GF-D8 (cell line): ENCODE measurements at places on chromosomes 2 and 18.
A peak's percentile ranks its signal among the peaks of the same experiment; 100 is the strongest.

DNA sequence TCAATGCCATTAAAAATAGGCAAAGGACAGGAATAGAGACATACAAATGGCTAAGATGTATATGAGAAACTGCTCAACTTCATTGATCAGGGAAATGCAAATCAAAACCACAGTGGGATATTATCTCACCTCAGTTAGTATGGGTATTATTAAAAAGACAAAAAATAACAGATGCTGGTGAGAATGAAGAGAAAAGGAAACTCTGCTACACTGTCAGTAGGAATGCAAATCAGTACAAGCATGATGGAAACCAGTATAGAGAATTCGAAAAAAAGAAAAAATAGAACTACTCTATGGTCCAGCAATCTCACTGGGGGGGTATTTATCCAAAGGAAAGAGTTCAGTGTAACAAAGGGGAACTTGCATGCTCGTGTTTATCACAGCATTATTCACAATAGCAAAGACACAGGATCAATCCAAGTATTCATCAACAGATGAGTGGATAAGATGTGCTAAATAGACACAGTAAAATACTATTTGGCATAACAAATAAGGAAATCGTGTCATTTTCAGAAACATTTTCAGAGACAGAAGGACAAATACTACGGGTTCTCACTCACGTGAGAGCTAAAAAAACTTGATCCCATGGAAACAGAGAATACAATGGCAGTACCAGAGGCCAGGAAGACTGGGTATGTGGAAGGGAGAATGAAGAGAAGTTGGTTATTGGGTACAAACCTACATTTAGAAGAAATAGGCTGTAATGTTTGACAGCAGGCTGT, 60.6 kb downstream of the CCDC74A start:
- DNase-seq: no peak

- no peak for DNase-seq
These were observed 60.5 kb downstream of the KLHL29 start for GRCh38 chr2:23445450-23445868.

GRCh38 chr2:207901829-207902228, 123.5 kb downstream of the PLEKHM3 start:
- DNase-seq: no peak

DNA sequence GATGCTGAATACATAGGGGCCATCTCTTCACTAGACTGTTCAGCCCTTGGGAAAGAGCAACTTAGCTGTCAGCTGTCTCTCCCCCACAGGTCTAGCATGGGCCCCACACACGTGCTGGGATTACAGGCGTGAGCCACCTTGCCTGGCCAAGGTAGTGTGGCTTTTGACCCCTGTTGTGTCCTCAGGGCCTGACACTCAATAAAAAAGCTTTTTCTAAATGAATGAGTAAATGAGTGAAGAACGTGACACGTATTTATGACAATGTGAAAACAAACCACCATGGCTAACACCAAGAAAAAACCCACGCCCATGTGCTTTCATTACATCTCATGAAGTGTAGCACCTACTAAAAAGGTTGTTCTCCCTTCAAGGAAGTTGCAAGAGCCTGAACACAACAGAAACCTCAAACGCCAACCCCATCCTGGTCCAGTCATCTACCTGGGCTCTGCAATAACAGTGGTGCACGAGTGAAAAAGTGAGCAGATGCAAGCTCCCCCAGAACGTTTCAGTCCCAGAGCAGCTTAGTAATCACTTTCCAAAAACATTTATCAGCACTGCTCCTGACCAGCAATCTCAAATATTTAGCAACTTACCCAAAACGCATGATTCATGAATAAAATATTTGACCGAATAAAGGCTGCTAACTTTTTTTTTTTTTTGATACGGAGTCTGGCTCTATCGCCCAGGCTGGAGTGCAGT, 3.4 kb downstream of the WDFY1 start:
- DNase-seq: no peak

GRCh38 chr2:241339839-241340630, 16.1 kb upstream of the FARP2 start:
- no peak for DNase-seq

- DNase-seq: no peak
These were observed 101.9 kb downstream of the CDH20 start for GRCh38 chr18:61435064-61435652.

- DNase-seq: no peak
These were observed 875 bp downstream of the C18orf63 start for GRCh38 chr18:74316257-74317170.

GRCh38 chr2:168336786-168337388, 89.5 kb upstream of the STK39 start:
- no peak for DNase-seq

DNA sequence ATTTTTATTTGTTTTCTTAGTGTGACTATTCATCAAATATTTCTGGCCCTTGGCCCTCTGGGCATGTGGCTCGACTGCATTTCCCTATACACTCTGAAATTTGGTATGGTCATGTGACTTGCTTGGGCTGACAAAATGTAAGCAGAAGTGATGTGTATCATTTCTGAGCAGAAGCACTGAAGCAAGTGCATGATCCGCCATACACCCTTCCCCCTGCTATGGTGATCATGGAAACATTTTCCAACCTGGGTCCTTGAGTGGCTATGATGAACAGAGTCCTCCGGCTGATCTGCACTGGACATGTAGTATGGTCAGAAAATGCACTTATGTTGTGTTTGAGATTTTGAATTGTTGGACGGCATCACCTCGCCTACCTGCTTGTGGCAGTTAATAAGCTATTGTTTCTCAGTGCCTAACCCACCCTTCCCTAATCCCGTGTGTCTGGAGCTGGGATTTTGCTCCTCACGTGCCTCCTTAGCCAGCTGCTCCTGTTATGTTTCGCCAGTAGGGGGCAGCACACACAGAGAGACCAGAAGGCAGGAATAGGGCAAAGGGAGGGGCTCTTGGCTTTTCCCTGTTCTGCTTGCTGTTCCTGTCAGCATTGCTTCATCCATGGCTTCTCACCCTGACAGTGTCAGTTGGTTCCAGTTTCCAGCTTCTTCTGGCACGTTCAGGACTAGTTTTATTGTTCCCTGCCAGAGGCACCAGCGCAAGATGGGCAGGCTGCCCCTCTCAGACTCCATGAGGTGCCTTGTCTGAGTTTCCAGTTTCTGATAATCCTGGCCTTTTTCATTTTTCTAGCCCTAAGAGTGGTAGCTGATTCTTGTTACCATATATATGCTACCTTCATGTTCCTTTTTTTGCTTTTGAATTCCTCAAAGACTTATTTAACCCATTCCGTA, 207.4 kb downstream of the ARL6IP6 start:
- DNase-seq: no peak

- no peak for DNase-seq
These were observed 1.0 kb downstream of the IRS1 start for GRCh38 chr2:226798422-226799210.

DNA sequence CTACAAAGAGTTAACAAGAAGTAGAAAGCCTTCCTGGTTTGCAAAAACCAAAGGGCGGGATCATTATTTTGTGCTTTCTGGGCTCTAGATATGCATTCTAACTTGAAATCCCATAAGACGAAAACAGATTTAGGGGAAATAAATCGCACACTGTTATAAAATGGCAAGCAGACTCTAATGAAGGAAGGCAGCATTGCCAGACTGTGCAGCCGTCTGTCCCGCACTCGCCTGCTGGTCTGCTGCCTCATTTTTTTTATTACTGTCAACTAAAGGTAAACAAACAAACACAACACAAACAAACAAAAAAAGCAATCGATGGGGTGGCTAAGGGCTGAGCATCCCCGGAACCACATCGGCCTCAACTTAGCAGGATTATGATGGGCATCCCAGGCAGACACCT, 24.4 kb downstream of the ZNF521 start:
- no peak for DNase-seq

DNA sequence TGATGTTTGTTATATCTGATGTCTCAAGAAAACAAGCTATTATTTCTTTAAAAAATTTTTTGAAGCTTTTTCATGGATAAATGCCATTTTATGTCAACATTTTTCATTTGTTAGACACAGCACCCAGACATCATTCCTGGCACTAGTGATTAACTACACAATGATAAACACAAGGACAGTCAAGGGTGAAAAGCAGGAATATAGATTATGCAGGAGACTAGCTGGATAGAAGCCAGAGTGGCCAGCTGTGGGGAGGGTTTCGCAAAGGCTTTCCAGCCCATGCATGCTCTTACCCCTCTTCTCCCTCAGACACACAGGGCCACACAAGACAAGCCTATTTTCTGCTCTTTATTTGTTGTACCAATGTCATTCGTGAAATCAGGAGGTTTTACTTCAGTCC, 127.1 kb upstream of the TTC39C start:
- no peak for DNase-seq

DNA sequence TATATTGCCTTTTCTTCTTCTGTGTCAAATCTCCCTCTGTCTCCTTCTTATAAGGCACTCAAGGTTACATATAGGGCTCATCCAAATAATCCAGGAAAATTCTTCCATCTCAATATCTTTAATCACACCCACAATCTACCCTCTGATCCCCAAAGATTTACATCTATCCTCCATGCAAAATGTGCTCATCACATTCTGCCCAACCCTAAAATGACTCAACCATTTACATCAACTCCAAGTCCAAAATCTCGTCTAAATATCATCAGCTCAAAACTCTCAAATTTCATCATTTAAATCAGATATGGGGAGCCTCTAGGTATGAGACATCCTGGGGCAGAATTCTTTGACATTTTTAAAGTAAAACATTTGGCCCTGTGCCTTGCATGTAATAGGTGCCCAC, 1349.8 kb downstream of the SUCLG1 start:
- no peak for DNase-seq

DNA sequence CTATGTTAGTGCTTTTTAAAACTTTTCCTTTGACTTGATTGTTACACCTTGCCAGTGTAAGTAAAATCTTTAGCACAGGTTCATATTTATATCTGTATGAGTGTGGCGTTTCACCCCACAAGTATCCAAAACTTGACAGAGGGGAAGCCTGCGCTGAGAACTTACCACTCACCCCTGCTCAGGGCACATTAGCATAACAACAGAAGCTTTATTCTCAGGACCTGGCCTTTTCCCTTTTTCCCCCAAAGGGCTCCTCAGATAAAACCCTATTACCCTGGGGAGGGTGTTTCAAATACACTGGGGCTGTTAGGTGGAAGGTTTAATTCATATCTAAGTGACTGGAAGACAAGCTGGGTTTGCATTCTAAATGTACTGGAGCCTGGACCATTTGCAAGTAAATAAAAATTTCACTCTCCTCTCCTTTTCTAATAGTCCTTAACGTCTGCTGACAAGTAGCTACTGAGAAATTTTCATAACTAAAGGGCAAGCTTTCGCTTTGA, 276.6 kb downstream of the RNF152 start:
- no peak for DNase-seq

DNA sequence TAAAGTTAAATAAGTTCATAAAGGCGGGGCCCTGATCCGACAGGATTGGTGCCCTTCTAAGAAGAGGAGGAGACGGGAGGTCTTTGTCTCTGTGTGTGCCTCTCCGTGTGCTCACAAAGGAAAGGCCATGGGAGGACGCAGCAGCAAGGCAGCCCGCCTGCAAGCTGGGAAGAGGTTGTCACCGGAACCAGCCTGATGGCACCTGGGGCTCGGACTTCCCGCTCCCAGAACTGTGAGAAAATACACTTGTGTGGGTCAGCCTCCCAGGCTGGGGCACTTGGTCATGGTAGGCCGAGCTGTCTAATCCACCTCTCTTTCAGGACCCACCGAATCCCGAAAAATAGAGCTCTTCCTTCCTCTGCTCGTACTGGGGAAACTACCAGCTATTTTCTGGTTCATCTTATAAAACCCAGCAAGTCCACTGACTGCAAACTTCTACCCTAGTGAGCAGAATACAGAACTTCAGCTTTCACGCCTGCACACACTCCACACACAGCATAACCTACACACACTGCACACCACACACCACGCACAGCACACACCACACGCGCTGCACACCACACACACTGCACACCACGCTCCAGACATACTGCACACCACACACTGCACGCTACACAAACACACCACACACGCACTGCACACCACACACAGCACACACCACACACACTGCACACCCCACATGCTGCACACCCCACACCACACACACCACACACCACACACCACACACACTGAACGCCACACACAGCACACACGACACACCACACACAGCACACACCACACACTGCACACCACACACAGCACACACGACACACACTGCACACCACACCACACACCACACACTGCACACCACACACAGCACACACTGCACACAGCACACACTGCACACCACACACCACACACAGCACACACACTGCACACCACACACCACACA, 58.1 kb downstream of the ASB1 start:
- DNase-seq: no peak

- DNase-seq: peak; percentile 82
These were observed 431 bp upstream of the SEC11C start for GRCh38 chr18:59139291-59139614.

- no peak for DNase-seq
These were observed 64.0 kb downstream of the CTIF start for GRCh38 chr18:48602759-48603390.

DNA sequence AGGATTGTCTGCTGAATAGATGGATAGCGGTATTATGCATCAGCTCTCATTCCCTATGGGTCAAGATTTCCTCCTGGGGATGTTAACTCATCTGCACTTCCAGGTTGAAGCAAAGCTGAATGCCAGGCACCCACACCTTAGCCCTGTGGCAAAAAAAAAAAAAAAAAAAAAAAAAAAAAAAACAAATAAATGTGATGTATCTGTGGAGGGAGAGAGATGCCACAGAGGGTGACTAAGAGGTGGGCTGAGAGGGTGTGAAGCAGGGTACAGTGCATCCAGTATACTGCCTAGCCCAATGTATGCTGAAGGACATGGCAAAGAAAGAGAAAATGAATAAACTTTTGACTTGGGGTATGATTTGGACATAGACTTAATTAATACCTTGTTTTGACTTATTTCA, 91.4 kb downstream of the COPS8 start:
- DNase-seq: no peak

GRCh38 chr18:76530391-76530790, 35.3 kb upstream of the ZNF516 start:
- no peak for DNase-seq

DNA sequence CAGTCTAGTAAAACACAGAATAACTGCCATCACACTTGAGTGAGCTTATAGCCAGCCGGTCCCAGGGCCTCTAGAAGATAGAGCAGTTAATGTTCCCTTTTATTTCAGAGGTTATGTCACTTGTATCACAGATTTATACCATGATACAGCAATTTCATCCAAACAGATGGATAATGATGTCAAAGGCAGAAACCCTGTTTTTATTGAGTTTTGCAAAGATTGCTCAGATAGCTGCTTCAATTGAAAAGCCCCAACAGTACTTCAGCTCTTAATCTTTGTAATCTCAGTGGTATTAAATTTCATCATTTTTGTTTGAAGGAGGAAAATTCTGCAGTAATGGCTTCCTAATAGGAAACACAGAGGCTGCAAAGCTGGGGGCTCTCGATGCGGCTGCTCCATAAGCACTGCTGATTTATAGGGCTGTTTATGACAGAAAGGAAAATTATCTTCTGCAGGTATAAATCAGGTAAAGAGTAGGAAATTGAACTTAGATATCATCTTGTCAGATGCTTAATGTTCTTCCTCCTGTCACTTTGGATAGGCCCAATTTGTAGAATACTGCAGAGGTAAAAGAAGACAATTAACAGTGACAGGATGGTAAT, 112.3 kb downstream of the LNPK start:
- no peak for DNase-seq
